ENCODE measurements at places on chromosomes 16 and 17.

DNA sequence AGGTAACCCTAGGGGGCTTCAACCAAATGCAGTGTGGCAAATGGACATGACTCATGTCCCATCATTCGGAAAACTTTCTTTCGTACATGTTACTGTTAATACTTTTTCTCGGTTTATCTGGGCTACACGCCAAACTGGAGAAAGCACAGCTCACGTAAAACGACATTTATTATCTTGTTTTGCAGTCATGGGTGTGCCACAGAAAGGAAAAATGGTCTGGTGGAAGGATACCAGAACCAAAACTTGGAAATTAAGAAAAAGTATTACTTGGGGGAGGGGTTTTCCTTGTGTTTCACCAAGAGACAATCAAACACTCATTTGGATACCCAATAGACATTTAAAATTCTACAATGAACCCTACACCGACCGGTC is 23.6 kb downstream of the ALOX15B start:
- DNase-seq, result no peak

DNA sequence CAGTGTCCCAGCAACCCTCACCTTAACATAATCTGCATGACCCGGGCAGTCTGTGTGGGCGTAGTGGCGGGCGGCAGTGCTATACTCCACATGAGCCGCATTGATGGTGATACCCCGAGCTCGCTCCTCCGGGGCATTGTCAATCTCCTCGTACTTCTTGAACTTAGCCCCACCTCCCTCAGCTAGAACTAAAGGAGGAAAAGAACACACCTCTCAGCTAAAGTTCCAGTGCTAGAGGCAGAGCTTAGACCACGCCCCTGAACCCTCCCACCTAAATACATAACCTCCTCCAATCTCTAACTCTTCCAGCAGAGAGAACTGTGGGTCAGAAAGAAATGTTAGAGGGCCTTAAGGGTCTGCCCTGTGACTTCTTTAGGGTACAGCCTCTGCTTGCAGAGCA is 855 bp downstream of the TUFM start:
- DNase-seq, result peak; percentile 39

DNA sequence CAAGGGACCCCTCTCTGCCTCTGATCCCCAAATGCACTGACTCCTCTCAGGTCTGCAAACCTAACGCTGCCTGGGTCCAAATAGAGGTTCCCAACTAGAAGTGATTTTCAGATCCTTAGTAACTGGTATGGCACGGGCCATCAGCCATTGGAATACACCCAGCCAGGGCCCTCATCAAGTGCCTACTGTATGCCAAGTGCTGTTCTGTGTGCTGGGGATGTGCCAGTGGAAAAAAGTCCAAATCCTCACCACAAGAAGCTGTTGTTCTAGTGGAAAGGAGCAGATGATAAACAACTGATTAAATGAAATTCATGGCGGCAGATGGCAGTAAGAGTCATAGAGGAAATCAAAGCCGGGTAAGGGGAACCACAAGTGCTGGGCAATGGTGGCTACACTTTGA is 57.2 kb upstream of the MED9 start:
- DNase-seq, result no peak

GRCh38 chr17:17781591-17782496 is 54.9 kb downstream of the SREBF1 start:
- DNase-seq, result peak; percentile 54

DNA sequence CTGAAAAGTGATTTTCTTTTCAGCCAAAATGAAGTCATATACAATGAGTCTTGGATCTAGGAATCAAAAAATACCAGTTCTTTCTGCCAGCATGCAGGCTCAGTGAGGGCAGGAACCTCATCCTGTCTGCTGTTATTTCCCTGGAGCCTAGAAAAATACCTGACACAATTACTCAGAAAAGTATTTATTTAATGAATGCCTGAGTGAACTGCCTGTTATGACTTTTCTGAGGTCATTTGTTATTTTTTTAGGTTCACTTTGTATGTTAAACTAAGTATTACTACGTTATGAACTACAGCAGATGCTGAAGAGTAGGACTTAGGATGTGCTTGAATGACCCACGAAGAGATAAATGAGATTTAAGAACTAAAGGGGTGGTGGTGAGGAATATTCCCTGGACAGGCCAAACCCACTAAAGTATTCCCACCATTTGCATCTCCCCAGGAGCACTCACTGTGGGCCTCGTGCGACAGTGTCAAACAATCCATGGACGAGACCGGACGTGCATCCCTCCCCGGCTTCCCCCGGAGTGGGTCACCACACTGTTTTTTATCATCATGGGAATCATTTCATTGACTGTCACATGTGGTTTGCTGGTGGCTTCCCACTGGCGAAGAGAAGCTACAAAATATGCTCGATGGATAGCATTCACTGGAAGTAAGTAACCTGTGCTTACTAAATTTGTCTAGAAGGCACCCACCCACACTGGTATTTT is 17.1 kb upstream of the VWA3A start:
- no peak for DNase-seq

GRCh38 chr16:89909777-89910716 is 8.6 kb upstream of the MC1R start:
- peak; percentile 70 for DNase-seq

DNA sequence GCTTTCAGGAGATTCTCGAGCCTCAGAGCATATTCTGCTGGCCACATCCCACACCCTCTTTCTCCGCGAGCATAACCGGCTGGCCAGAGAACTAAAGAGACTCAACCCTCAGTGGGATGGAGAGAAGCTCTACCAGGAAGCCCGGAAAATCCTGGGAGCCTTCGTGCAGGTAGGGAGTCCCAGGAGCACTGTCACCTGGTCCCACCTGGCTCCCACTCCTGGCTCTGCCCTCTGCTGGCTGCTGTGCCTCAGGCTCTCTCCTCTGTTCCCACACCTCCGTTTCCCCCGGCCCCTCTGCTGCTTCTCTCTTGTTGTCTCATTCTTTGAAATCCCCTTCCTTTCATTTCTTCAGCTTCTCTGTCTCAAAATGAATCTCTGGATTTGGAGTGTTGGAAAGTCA is 16.4 kb downstream of the LPO start:
- no peak for DNase-seq

- DNase-seq, result no peak
These were observed 929 bp downstream of the SLC25A11 start for GRCh38 chr17:4938688-4939545.

DNA sequence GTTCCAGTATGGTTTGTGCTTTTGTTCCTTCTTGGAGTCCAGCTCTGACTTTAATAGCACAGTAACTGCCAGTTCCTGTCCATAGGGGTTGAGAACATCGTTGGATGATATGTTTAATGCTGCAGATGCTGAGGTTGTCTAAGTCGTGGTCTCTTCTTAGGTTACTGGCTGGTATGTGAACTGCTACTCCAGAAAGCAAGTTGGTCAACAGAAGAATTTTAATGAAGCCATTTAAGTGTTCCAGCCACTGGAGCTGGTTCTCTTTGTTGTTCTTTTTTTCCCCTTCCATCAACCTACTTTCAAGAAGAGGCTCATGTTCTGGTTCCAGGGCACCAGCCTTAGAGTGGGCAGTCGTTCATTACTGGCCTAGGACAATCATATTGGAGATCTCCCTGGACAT is 140.3 kb upstream of the TBX2 start:
- no peak for DNase-seq

GRCh38 chr17:549177-550040 is 165.2 kb downstream of the VPS53 start:
- DNase-seq, result no peak

GRCh38 chr16:47699106-47699505 is 238.0 kb downstream of the PHKB start:
- DNase-seq, result no peak

GRCh38 chr17:72858826-72859495 is 233.5 kb downstream of the SLC39A11 start:
- DNase-seq, result no peak

DNA sequence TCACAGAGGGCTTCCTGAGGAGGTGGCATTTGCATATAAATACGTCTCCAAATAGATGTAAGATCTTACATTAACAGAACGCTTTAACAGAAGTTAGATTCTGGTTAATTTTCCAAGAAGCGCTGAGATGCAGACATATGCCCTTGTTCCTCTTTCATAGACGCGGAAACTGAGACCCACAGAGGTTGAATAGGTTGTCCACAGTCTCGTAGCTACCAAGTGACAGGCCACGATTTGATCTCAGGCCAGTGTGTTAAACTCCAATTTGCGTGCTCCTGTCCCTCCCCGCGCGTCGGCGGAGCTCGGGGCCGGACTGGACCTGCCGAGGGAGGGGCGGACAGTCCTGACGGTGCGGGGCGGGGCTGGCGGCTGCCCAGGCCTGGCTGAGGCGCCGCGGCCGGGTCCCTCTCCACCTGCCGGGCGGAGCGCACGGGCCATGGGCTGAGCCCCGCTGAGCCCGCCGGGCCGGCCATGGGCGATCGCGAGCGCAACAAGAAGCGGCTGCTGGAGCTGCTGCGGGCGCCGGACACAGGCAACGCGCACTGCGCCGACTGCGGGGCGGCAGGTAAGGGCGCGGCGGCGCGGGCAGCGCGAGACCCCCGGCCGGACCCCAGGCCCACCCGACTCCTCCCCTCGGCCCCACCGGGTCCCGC is at the start of gene ADAP2:
TSS of gene ADAP2 (plus strand) at position 402 of the 653 bp plus-strand sequence. CDS start at position 472, 70 bp downstream.
- DNase-seq, result no peak

DNA sequence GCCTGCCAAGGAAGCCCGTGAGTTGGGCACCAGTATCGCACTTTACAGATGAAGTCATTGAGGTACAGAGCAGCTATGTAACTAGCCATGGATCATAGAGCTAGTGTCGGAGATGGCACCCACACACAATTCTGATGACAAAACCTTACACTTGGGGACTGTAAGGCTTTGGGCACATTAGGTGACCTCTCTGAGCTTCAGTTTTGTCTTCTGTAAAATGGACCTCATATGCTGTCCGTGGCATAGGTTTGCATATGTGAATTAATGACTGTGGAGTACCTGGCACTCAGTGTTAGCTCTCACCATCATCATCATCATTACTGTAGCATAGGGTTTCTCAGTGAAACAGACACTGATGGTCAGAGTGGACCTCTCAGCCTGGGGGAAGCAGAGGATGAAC is 50.3 kb downstream of the CMIP start:
- no peak for DNase-seq

- no peak for DNase-seq
These were observed 391.1 kb downstream of the CNTNAP4 start for GRCh38 chr16:76668207-76668725.

GRCh38 chr16:2007081-2007836 is 2.4 kb downstream of the ZNF598 start:
- no peak for DNase-seq

DNA sequence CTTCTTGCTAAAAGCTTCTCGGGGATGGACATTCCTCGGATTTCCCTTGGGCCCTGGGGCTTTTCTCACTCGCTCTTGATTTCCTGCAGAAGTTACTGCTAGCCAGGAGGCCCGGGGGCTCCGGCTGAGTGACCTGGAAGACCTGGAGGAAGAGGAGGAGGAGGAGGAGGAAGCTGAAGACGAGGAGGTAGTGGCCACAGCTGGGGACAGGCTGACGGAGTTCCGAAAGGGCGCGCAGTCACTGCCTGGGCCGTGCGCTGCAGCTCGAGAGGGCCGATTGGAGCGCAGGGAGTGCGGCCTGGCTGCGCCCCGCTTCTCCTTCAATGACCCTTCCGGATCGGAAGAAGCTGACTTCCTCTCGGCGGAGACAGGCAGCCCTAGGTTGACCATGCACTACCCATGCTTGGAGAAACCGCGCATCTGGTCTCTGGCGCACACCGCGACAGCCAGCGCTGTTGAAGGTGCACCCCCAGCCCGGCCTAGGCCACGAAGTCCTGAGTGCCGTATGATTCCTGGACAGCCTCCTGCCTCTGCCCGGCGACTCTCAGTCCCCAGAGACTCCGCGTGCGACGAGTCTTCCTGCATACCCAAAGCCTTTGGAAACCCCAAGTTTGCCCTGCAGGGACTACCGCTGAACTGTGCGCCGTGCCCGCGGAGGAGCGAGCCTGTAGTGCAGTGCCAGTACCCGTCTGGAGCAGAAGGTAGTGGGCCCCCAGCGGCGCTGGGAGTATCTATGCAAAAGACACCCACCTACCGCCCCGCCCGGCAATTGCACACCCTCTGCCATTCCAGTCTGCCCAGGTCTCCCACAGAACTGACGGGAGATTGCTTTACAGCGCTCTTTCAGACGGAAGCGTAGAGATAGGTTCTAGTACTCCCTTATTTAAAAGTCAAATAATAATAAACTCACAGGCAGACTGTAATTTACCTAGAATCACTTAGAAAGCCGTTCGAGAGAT is 4.9 kb downstream of the IRX6 start:
- DNase-seq, result no peak

DNA sequence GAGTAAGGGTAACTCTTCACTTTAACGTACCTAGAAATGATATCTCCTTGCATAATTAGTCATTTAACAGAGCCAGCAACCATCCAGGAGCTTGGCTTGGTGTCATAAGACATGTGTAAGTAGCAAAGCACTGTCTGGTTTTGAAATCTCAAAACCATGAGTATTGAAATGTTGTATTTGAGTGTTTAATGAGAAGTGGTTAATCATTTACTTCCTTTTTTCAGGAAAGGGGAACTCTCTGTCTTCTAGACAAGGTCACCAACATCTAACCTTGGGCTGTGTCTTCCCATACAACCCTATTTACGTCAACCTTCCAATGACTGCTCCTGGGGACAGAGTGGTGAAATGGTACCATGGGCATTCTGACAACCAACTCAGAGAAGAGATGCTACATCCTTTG is 27.1 kb downstream of the PMP22 start:
- no peak for DNase-seq

DNA sequence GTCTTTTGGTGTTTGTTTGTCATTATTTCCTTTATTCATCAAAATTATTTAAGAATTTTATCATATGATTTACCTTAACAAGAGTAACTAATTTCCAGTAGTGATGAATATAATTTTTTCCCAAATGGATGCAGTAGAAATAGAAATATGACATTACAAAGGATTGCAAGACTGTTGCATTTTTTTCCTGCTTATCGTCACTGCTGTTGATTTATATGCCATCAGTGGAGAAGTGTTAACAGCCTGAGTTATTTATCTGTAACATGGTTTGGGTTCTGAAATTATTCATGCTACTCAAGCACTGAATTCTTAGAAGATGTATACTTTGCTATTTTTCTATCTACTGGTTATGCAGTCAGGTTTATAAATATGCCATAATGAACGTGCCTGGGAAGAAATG is 68.6 kb downstream of the TMEM100 start:
- DNase-seq, result no peak

GRCh38 chr17:63832455-63832854 is 5.0 kb upstream of the FTSJ3 start:
- DNase-seq, result no peak
